Smooth muscle cell of the umbilical artery (primary cell): ENCODE measurements at places on chromosomes 5 and 9. TPM values are rescaled to one million over a fixed set of nuclear protein-coding genes. Genes with fewer than 3 reads are reported as not detected.

The GABBR2 gene
- total RNA-seq: 0.55 and 0.89 TPM in 2 replicates

The FAF2 gene
- 39.5 and 48.1 TPM in 2 replicates for total RNA-seq

The SLC36A3 gene
- total RNA-seq: not detected in 2 replicates

The GFI1B gene
- total RNA-seq: 0.05 TPM in 1 of 2 replicates, not detected in the other

The AGXT2 gene
- total RNA-seq: not detected in 2 replicates

The PWWP2A gene
- total RNA-seq: 22.0 and 34.5 TPM in 2 replicates

The FAM221B gene
- not detected in 2 replicates for total RNA-seq

The IL3 gene
- total RNA-seq: not detected in 2 replicates

The ZNF367 gene
- 0.30 and 3.4 TPM in 2 replicates for total RNA-seq

The IL7R gene
- 3.6 and 9.0 TPM in 2 replicates for total RNA-seq

The SRP19 gene
- 87.3 and 105 TPM in 2 replicates for total RNA-seq

The SEMA6A gene
- 0.05 TPM in 1 of 2 replicates, not detected in the other for total RNA-seq

The DMRTA1 gene
- total RNA-seq: 1.1 and 2.1 TPM in 2 replicates

The SLC22A5 gene
- total RNA-seq: 4.2 and 4.8 TPM in 2 replicates

The C5orf63 gene
- 1.2 and 1.5 TPM in 2 replicates for total RNA-seq

The SH2D3C gene
- 0.18 and 0.30 TPM in 2 replicates for total RNA-seq

The FKTN gene
- total RNA-seq: 34.7 and 62.7 TPM in 2 replicates

The LRRC19 gene
- not detected in 2 replicates for total RNA-seq

The PELO gene
- total RNA-seq: 38.1 and 40.1 TPM in 2 replicates

The BARHL1 gene
- not detected in 2 replicates for total RNA-seq

The SMIM33 gene
- total RNA-seq: not detected in 2 replicates

The MEIKIN gene
- not detected in 2 replicates for total RNA-seq

The NUTM2F gene
- total RNA-seq: not detected in 2 replicates

The NPDC1 gene
- total RNA-seq: 27.3 and 49.4 TPM in 2 replicates

The SH3PXD2B gene
- 32.7 and 51.0 TPM in 2 replicates for total RNA-seq

The SKP2 gene
- total RNA-seq: 52.9 and 58.4 TPM in 2 replicates

The GLDC gene
- total RNA-seq: under 0.01 and 1.3 TPM in 2 replicates

The SARDH gene
- total RNA-seq: 18.4 and 23.9 TPM in 2 replicates

The SYK gene
- total RNA-seq: not detected in 2 replicates

The BNC2 gene
- 20.6 and 30.3 TPM in 2 replicates for total RNA-seq

The PLAC8L1 gene
- 0.59 TPM in 1 of 2 replicates, not detected in the other for total RNA-seq

The PRELID1 gene
- total RNA-seq: 79.6 and 79.9 TPM in 2 replicates

The HAVCR2 gene
- total RNA-seq: 0.09 TPM in 1 of 2 replicates, not detected in the other

The FYB1 gene
- total RNA-seq: under 0.01 TPM in 1 of 2 replicates, not detected in the other

The TOR1A gene
- total RNA-seq: 52.2 and 54.9 TPM in 2 replicates

The CARD9 gene
- 1.8 and 5.3 TPM in 2 replicates for total RNA-seq

The PHF24 gene
- total RNA-seq: 0.05 and 0.30 TPM in 2 replicates

The GABRA1 gene
- total RNA-seq: 0.30 TPM in 1 of 2 replicates, not detected in the other

The ST8SIA4 gene
- 20.9 and 44.2 TPM in 2 replicates for total RNA-seq

The NUDCD2 gene
- 4.7 and 6.5 TPM in 2 replicates for total RNA-seq

The SMC5 gene
- 25.2 and 57.9 TPM in 2 replicates for total RNA-seq

The N4BP3 gene
- under 0.01 and 0.46 TPM in 2 replicates for total RNA-seq

The PCDHGA7 gene
- total RNA-seq: 4.2 and 6.8 TPM in 2 replicates

The PARP8 gene
- total RNA-seq: 20.7 and 22.3 TPM in 2 replicates

The HTR1A gene
- not detected in 2 replicates for total RNA-seq

The WNT8A gene
- total RNA-seq: not detected in 2 replicates

The FRRS1L gene
- under 0.01 and 0.28 TPM in 2 replicates for total RNA-seq

The ENHO gene
- total RNA-seq: not detected in 2 replicates

The UIMC1 gene
- 30.9 and 36.2 TPM in 2 replicates for total RNA-seq

The OR2V1 gene
- total RNA-seq: not detected in 2 replicates

The GPR21 gene
- 0.89 and 0.97 TPM in 2 replicates for total RNA-seq

The DPH7 gene
- total RNA-seq: 25.2 and 28.8 TPM in 2 replicates
